ENCODE measurements at places on chromosomes 16 and 17.

GRCh38 chr17:2157675-2158395, 102.9 kb downstream of the HIC1 start:
- DNase-seq, result no peak

GRCh38 chr16:5412731-5413130, 315.1 kb upstream of the EEF2KMT start:
- no peak for DNase-seq

DNA sequence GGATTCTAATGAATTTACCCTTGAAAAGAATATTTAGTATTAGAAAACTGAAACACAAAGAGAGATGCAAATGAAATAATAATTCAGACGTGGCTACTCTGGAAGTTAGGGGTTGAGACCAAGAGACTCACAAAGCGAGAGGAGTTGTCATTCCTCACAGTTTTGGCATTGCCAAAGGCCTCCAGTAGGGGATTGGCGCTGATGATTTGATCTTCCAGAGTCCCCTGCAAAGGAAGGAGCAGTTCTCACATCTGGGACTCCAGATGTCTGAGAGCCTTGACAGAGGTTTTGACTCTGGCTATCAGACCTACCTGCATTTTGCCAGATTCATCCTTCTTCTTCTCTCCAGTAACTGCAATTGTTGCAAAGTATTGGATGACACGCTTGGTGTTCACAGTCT, 6.6 kb downstream of the MYH8 start:
- no peak for DNase-seq

- no peak for DNase-seq
Observed at GRCh38 chr16:86697715-86698114, 119.4 kb downstream of the FOXL1 start.

GRCh38 chr17:21186399-21187187, 27.4 kb downstream of the TMEM11 start:
- no peak for DNase-seq

GRCh38 chr17:65753348-65753747, 191.9 kb upstream of the AXIN2 start:
- DNase-seq, result no peak

GRCh38 chr17:83146347-83146746, 66.9 kb downstream of the METRNL start:
- no peak for DNase-seq

- no peak for DNase-seq
Observed at GRCh38 chr16:48574766-48575165, 35.2 kb downstream of the N4BP1 start.

DNA sequence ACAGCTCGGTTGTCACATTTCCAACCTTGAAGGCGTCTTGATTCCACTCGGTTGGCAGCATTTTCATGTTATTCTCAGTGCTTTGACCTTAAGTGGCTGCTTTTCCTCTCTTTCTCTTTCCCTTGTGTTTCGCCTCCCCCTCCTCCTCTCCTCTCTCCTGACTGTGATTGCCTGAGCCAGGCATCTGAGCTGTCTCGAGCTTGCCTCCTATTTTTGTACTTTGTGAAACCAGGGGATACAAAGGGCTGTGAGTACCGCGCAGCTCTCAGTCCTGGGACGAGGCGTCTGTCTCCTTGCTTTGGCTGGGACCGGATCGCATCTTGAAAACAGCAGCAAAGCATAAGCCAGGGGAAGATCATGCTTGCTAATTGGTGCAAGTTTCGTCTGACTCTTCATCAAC, 48.8 kb upstream of the SDK2 start:
- DNase-seq, result no peak

- no peak for DNase-seq
Observed at GRCh38 chr17:81371910-81372760, 23.1 kb upstream of the BAHCC1 start.

DNA sequence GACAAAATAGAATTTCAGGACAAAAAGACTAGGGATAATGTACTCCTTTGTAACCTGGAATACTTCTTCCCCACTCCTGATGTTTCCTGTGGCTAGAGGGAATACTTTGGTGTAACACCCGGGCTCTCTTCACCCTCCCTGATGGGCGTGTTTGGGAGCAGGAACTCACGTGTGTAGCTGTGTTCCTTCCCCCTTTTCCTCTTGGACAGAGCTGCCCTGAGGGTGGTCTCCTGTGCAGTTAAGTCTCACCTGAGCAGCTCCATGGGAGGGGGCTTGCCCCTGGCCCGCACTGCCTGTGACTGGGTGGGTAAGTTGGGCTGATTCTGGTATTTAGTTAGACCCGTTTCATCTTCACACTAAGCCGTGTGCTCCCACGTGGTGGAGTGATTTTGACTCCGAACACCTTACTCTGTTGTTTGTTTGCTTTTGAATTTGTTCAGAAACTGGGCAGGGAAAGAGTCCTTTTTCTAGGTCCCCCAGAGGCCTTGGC, 87.9 kb downstream of the OR1D5 start:
- DNase-seq, result no peak

GRCh38 chr17:36001862-36002603, 680 bp upstream of the CCL15 start:
- DNase-seq, result no peak

- no peak for DNase-seq
Observed at GRCh38 chr16:67017421-67017750, 11.6 kb upstream of the CBFB start.

GRCh38 chr17:43434902-43435319, 36.1 kb downstream of the ARL4D start:
- no peak for DNase-seq

DNA sequence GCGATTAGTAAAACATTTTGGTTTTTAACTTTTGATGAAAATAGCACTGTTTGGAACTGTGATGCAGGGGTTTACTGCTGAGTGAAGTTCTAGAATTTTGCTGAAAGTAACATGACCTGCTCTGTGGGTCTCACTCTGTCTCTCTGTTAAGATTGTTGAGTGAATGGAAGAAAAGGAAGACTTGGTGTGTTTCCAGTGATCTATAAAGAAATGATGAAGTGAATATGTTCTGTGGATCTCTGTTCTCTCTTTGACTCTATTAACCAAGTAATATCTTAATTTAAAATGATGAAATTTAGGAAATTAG, 148.4 kb downstream of the PRKCA start:
- no peak for DNase-seq

DNA sequence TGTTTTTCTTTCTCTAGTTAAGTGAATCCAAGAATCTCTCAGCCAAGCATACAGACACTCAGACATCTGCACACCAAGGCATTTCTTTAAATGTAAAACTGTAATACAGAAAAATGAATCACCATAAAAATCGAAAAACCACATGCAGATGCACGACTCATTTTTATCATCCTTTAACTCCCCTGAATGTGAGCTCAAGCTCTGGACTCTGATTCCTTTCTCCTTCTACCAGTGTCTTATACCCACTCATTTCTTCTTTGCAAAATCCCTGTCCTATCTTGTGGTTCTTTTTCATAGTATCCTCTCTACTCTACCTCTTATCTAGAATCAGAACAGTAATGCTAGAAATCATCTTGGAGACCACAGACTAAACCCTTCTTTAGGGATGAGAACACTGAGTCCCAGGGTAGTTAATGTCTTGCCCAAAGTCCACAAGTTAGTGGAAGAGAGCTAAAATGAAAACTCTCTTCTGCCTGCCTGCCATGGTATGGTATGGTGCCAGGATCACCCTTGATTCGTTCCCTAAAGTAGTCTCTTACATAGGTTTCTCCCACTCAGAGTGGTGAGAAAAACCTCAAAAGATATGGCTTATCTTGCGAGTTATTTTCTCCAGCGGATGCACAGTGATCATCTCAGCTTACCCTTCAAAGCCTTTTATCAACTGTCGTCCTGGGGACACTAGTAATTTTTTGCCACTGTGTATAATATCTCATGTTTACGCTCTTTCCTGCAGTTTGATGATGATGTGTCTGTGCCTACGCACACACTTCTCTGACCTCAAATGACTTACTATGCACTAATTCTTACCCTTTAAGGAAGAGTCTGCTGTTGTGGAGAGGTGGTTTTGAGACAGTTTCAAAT, 30.2 kb downstream of the BRD7 start:
- DNase-seq, result no peak

- no peak for DNase-seq
Observed at GRCh38 chr17:63847525-63848249, 5.2 kb upstream of the SMARCD2 start.

DNA sequence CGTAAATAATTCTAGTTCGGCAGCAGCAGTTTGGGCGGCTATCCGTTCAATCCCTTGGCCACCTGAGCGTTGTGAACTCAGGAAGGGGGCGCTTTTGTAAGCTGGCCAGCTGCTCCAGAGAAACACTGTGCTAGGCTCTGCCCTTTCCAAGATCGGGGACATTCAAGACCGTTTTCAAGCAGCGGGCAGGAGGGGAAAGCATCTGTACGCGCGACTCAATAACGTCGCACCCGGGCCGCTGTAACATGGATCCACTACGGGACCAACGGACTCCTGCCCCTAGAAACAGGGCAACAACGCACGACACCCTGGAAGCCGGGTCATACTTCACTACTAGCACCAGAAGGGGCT, 463 bp downstream of the TOP2A start:
- DNase-seq, result no peak

DNA sequence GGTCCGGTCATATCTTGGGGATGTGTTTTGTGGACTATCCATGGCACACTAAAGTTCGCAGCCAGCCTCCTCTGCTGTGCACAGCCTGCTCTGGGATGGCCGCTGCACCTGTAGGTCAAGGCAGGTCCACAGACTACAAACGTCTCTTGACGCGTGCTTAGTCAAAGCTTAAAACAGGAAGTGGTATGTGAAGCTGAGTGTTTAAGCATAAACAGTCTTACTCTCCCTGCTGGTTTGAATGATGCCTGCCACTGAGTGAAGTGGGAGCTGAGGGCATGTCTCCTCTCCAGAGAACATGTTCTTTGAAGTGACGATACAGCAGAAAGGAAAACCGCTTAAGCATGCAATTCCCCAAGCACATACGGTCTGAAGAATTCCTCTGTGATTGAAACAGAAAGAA, 365.6 kb downstream of the SLC39A11 start:
- no peak for DNase-seq

GRCh38 chr17:9173386-9173983, 152.2 kb downstream of the NTN1 start:
- DNase-seq, result no peak

- DNase-seq, result no peak
Observed at GRCh38 chr16:12024429-12024828, 47.9 kb downstream of the SNX29 start.

DNA sequence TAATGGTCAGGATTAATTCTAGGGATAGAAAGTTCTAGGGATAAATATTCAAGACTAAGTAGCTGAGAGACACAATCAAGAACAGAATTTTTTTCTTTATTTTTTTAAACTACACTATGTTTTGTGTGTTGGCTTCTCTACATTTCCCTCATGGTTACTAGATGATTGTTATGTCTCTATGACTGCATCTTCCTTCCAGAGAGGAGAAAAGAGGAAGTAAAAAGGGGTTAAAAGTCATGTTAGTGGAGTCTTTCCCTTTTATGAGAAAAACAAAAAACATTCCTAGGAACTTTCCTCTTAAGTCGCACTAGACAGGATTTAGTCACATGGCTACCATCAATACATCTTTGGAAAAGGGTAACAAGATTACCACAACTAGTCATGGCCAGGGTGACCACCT, 375.0 kb downstream of the KCNJ2 start:
- no peak for DNase-seq

DNA sequence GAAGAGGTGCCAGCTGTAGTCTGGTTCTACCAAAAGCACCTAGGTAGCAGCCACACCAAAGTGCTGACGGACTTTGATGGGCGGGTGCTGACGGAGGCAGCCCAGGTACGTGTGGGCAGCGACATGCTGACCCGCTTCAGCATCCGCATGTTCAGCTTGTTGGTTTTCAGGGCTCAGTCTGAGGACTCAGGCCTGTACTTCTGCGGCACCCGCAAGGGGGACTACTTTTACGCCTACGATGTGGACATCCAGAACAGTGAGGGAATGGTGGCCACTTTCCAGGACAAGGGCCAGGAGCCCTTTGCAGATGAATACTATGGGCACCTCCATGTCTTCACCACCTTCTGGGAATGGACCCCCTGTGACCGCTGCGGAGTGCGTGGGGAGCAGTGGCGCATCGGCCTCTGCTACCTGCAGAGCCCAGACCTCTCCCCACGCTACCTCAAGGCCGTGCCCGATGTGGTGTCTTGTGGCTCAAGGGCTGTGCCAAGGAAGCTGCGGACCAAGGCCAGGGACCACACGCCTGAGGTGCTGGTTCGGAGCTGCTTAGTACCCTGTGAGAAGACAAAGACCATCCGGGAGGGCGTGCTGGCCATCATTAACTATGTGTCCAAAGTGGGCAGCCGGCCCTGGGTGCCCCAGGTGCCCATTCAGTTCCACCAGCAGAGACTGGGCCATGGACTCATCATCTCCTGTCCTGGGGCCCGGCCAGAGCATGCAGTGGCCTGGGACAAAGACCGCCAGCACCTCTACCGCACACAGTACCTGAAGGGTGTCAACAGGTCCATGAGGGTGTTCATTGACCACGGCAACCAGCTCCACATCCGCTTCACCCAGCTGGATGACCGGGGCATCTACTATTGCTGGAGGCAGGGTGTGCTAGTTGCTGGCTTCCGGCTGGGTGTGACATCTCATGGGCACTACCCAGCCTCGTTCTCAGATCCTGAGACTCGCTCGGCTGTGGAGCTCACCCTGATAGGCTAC, 5.0 kb upstream of the EFTUD2 start:
- DNase-seq, result no peak

DNA sequence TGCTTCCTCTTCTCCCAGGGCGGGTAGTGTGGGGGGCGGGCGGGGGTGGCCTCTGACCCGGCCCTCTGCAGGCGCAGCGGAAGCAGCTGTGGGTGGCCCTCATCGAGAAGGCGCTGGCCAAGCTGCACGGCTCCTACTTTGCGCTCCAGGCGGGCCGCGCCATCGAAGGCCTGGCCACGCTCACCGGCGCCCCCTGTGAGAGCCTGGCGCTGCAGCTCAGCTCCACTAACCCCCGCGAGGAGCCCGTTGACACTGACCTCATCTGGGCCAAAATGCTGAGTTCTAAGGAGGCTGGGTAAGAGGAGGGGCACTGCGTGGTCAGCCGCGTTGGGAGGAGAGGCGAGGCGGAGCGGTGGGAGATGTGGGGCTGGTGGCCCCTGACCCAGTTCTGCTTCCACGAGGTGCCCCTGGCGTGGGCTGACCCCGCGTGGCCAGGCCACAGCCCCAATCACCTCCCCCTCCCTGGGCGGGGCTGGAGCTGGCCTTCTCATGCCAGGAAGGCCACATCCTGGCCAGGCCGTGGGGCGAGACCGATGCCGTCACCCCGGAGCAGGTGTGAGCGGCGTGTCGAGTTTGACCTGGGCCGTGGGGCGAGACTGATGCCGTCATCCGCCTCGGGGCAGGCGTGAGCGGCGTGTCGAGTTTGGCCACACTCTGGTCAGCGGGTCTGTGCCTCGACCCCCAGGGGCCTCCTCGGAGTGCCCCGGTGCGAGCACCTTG, 10.5 kb upstream of the PRR35 start:
- DNase-seq, result no peak

- no peak for DNase-seq
Observed at GRCh38 chr16:75620326-75621169, 2.5 kb downstream of the ADAT1 start.

DNA sequence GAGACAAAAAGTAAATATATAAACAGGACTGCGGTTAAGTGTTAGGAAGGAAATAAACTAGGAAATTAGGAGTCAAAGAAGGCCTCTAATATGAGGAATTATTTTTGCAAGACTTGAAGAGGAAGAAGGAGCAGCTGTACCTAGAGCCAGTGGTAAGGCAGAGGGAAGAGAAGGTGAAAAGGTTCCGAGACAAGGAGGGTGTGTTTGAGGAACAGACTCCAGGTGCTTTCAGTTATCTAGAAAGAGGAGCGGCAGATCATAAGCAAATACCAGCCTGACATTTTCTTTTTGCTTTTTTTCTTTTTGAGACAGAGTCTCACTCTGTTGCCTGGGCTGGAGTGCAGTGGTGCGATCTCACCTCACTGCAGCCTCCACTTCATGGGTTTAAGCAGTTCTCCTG, 61.0 kb downstream of the CHD9 start:
- DNase-seq, result no peak

- DNase-seq, result no peak
Observed at GRCh38 chr16:8869212-8869987, 594 bp upstream of the CARHSP1 start.

All from NCI-H1436 treated with DMSO at 0.1 percent for 48 hours (cell line).